ENCODE measurements at places on chromosomes 5 and 9.
A peak's percentile ranks its signal among the peaks of the same experiment; 100 is the strongest.

DNA sequence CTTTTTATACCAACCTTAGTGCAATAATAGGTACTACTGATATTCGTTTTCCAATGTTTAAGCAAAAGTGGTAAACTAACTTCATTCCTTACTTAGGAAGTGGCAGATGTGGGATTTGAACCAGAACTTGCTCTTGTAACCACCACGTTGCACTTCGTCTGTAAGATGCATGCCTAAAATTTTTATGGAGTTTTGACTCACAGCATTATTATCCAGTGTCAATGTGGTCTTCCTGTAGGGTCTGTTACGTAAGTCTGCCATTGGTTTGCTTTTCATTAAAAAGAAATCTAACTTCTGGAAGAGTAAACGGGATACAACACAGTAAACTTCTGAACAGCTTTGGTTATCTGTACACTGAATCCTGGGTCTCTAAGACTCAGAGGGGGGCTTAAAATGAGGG is 521.0 kb upstream of the WWC1 start:
- no peak for DNase-seq

DNA sequence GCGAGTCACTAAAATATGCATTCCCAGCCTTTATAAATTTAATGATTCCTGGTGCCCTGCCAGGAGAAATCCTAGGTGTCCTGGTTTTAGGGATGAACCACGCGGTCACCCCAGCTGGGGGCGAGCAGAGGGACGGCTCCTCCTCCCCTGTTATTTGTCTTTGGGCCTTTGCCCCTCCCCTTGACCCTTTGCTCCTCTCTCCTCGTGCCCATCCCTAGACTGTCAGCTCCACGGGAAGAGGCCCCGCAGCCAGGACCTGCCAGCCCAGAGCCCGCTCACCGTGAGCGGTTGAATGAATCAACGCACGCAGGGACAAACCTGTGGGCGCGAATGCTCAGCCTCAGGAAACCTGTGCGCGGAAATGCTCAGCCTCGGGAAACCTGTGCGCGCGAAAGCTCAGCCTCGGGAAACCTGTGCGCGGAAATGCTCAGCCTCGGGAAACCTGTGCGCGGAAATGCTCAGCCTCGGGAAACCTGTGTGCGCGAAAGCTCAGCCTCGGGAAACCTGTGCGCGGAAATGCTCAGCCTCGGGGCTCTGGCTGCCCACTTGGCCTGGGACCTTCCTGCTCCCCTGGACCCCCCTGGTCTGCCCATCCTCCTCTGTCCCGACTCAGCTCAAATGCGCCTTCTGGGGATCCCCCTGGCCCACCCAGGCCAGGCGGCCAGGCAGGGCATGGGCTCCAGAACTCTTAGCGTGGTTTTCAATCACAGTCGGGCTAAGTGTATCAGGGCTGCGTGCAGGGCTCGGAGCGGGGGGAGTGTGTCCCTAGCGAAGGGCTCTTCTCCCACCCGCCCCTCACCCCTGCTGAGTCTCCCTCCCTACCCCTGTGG is 140.5 kb upstream of the COL5A1 start:
- no peak for DNase-seq

- no peak for DNase-seq
Measured at GRCh38 chr5:16713386-16713928, 96.7 kb upstream of the RETREG1 start.

DNA sequence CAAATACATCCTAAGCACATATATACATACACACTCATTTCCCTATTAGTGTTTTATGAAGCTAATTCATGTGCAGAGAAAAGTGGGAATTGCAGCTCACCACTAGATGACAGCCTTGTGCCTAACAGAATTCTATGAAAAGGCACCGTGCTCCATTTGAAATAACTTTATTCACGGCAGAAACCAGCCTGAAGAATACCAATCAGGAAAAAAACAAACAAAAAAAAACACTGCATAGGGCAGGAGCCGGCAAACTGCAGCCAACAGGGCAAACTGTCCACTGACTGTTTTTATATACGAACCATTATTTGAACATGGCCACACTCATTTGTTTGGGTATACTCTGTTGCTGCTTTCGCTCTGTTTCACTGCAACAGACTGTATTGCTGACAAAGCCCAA is 33.6 kb downstream of the ERMP1 start:
- DNase-seq = peak; percentile 14

GRCh38 chr5:124651663-124652513 is 94.6 kb downstream of the ZNF608 start:
- DNase-seq = no peak

- DNase-seq = peak; percentile 27
Measured at GRCh38 chr5:42995360-42995751, 44.8 kb downstream of the ANXA2R start.

GRCh38 chr5:151570058-151570457 is 21.1 kb downstream of the FAT2 start:
- no peak for DNase-seq

DNA sequence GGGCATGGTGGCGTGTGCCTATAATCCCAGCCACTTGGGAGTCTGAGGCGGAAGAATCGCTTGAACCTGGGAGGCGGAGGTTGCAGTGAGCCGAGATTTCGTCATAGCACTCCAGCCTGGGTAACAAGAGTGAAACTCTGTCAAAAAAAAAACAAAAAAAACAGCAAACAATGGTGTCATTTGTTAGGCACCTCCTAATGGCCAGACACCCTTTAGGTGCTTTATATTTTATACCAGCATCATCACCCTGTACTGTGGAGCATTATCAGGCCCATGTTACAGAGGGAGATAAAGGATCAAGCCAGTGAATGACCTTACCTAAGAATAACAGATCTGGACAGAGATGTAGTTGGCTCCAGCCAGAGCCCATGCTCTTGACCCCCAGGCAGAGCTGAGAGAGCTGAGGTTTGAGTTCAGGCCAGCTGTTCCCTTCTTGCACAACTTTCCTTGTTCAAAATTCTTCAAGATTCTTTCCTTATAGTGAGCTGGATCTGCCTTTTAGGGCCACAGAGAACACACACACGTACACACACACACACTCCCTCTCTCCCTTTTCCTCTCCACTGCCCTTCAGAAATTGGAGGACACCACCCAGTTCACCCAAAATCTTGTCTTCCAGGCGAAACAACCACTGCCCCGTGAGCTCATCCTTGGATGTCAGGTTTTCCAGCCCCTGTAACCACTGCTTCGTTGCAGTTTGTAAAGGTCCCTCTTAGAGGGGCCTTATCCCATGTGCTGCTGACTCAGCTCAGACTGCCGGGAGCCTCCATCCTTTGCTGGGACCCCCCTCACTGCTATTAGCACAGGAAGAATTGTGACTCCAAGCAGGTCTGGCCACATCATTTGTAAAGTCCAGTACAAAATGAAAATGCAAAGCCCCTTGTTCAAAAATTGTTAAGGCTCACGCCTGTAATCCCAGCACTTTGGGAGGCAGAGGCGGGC is 10.4 kb upstream of the PTGES start:
- no peak for DNase-seq

DNA sequence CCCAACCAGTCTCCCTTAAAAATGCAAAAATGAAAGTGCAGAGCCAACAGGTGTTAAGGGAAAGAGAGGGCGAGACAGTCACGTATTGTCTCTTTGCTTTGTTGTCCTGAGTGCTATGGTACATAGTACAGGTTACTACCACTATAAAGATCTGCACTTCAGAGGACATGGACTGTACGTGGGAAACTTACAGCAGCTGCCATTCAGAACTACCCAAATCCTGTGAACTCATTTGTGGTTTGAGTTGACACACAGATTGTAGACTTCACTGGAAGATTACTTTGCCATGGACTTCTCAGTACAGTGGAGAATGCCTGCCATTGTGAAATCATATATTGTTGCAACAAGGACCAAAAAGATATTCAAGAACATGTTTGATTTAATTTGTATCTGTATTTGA is 34.8 kb downstream of the FBXO38 start:
- no peak for DNase-seq

GRCh38 chr9:133141833-133142595 is 21.0 kb upstream of the RALGDS start:
- DNase-seq = peak; percentile 89

GRCh38 chr9:89902450-89903140 is 297.8 kb downstream of the GADD45G start:
- no peak for DNase-seq

DNA sequence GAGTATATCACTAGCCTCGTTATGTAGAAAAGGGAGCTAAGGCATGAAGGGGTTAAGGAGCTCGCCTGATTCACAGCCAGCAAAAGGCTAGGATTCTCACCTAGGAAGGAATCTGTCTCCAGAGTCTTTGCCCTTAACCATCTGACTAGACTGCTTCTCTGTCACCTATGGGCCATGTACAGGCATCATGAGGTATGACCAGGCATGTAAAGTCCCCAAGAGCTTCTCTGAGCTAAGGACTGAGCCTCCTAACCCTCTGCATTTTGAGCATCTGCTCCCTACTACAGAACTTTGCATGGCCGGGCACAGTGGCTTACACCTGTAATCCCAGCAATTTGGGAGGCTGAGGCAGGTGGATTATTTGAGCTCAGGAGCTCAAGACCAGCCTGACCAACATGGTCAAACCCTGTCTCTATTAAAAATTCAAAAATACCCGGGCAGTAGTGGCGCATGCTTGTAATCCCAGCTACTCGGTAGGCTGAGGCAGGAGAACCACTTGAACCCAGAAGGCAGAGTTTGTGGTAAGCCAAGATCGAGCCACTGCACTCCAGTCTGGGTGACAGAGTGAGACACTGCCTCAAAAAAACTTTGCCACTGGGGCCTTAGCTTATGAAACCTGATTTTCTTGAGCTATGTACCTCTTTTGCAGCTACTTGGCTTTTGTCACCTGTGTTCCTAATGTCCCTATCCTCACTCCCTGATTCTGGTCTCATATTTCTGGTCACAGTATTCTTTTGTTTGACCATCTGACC is 33.2 kb upstream of the IL7R start:
- peak; percentile 47 for DNase-seq

- no peak for DNase-seq
Measured at GRCh38 chr5:123176224-123176937, 87.3 kb downstream of the PRDM6 start.

- no peak for DNase-seq
Measured at GRCh38 chr5:21684992-21685391, 1168.2 kb downstream of the CDH12 start.

GRCh38 chr9:107683566-107683965 is 194.0 kb upstream of the KLF4 start:
- DNase-seq = no peak

GRCh38 chr9:33105959-33106358 is 29.5 kb upstream of the SMU1 start:
- no peak for DNase-seq

DNA sequence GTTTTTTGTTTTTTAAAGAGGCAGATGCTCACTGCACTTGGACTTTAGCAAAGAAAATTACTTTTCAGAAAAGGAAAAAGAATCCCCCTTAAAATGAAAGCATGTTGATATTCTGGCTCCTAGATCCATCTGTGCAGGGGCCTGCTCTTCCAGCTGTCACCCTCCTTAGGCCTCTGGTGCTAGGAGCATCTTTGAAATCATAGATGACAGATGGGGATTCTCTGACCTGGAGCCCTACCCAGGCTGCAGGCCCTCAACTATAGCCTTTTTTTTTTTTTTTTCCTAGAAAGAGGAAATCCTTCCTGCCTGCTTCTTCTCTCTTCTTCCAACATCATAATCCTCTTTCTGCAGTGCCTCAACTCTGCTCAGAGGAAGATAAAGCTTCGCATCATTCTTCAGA is 16.3 kb upstream of the DCP2 start:
- DNase-seq = no peak

DNA sequence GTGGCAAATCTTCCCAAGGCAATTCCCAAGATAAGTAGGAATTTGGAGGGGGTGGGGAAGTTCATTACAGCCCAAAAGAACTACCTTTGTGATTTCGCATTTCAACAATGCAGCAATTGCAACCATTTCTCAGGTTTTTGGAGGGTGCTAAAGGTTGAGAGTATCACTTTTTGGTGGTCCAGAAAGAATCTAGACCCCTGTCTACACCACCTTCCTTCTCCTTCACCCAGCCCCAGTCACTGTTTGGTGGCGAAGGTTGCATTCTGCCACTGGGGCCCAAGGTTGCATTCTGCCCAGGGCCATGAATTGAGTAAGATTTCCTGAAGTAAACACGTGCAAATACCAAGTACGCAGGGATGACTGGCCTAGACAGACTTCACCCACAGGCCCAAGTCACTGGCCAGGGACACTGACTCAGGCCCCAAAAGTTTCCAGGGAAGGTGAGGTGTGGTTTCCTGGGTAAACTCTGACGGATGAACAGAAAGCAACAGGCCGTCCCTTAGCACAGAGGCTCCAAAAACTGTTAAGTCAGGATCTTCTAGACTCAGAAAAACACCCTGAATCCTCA is 5.7 kb downstream of the PDE6A start:
- no peak for DNase-seq

DNA sequence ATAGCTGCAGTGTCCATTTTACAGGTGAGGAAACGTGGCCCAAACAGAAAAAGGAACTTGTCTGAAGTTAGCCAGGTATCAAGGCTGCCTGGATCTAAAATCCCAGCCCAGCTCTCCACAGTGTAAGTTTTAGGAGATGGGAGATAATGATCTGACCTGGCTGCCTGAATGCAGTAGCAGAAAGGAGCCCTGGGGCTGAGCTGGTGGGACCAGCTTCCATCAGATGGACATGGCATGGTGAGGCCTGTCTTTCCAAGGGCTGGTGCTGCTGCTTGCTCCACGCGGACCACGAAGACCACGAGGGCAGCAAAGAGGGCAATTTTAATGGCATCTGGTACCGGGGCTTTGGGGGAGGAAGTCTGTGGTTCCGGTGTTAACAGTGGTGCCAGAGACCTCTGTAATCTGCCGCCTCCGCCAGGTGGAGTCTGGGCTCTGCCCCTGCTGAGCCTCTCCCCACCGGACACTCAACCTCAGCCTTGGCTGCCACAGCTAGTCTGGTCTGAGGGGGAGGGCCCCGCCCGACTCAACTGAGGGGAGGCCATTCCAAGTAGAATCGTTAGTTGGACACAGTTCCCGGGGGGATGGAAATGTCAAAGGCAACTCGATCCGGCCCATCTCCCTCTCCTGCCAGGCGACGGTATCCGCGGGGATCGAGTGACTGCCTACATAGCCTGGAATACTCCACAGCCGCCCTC is 650 bp downstream of the MYORG start:
- DNase-seq = peak; percentile 68

GRCh38 chr9:77014597-77015263 is 4.7 kb upstream of the FOXB2 start:
- no peak for DNase-seq

GRCh38 chr9:13264788-13265187 is 14.7 kb downstream of the MPDZ start:
- no peak for DNase-seq

GRCh38 chr5:172009536-172010270 is 3.3 kb upstream of the FBXW11 start:
- DNase-seq = no peak

- DNase-seq = no peak
Measured at GRCh38 chr9:121557581-121558447, 58.2 kb upstream of the GGTA1 start.

Measured in CD4-positive, alpha-beta T cell treated with Interleukin-6 for 4 hours (primary cell).